ENCODE measurements at places on chromosomes 16 and 17. TPM values are rescaled to one million over a fixed set of nuclear protein-coding genes. Genes with fewer than 3 reads are reported as not detected.

- no peak for DNase-seq
These were observed 44.0 kb upstream of the ABCC11 start for GRCh38 chr16:48291303-48291702.

GRCh38 chr16:75250809-75251279 is 580 bp downstream of the BCAR1 start:
- DNase-seq = no peak

GRCh38 chr17:64950871-64951270 is 31.6 kb upstream of the LRRC37A3 start:
- no peak for DNase-seq

The GCGR gene
- total RNA-seq = 14.7 TPM

The WNT3 gene
- total RNA-seq = 0.59 TPM

- DNase-seq = no peak
These were observed 16.8 kb downstream of the AXIN2 start for GRCh38 chr17:65544672-65545071.

The PRCD gene
- 15.9 TPM for total RNA-seq

DNA sequence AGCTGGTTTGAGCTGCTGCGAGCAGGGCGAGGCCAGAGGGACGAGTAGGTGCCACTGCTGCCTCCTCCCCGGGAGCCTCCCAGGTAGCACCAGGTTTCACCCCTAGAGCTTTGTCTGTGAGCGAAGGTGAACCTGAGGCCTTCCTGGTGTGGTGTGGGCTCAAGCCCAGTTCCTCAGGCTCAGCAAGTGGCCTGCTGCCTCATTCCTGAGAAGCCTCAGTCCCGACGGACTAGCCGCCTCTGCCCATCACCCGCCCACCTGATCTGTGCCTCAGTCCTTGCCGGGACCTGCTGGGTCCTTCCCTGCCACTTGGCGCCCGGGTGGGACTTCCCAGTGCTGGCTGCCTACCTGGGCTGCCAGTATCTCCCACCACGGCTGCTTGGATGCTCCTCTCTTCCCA is 1.7 kb downstream of the NLRC3 start:
- DNase-seq = no peak

DNA sequence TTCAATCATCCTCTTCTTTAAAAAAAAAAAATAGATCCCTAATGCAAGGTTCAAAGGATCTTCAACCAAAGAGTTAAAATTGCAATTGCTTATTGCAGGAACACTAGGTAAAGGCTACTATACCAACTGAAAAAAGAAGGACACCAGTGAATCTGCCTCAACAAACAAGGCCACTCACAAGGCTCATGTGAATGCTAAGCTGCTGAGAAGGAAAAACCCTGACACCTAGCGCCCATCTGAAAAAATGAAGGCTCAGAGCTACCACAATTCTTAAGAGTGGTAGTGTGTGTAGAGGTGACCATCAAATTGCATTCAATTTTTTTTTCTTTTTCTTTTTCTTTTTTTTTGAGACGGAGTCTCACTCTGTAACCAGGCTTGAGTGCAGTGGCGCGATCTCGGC is 201.6 kb upstream of the C17orf78 start:
- DNase-seq = no peak

GRCh38 chr17:57953219-57953618 is 2.0 kb downstream of the CUEDC1 start:
- no peak for DNase-seq

DNA sequence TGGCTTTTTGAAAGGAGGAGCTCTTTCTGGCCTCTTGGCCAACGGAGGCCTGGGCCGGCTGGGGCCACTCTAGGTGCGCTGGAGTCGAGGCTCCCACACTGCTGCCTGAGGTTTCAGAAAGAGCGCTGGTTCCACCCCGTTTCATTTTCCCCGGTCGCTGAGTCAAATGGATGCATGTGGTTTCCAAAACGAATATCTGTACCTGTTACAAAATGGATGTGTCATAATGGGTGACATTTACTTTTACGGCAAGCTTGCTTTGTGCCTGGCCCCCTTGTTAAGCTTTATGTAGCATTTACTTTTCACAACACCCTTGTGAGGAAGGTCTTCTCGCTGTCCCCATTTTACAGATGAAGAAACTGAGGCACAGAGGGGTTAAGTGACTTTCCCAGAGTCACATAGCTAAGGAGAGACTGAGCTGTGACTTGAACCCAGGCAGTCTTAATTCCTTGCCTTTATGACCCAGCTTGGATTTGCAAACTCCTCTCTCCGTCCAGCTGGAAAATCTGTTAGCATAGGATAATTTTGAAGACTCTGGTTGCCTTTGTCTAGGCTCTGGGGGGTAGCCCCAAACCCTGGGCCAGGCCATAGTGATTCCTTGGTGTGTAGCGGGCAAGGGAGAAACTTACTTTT is 10.6 kb downstream of the KSR1 start:
- DNase-seq = no peak

DNA sequence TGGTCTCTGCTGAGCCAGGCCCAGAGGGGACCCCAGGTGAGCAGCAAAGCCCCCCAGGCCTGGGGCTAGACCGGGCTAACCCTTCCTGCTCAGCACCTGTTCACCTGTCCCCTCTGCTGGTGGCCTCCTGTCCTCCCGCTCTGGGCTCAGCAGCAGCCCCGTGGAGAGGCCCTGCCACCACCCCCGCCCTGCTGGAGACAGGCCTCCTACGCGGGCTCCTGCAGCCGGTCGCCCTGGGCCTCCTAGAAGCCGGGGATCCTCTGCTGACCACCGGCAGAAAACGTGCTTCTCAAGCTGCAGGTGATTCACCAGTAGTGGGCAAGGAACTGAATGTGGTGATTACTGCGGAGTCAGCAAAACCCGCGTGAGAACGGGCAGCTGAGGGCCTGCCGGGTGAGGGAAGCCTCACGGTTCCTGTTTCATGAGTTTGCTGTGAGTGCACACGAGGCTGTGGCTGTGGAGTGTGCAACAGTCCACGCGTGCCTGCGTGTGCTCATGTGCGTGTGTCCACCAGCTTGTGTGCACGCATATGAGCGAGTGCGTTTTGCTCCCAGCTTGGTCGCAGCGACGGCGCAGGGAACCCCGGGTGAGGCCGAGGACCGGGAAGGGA is 792 bp downstream of the SECTM1 start:
- no peak for DNase-seq

DNA sequence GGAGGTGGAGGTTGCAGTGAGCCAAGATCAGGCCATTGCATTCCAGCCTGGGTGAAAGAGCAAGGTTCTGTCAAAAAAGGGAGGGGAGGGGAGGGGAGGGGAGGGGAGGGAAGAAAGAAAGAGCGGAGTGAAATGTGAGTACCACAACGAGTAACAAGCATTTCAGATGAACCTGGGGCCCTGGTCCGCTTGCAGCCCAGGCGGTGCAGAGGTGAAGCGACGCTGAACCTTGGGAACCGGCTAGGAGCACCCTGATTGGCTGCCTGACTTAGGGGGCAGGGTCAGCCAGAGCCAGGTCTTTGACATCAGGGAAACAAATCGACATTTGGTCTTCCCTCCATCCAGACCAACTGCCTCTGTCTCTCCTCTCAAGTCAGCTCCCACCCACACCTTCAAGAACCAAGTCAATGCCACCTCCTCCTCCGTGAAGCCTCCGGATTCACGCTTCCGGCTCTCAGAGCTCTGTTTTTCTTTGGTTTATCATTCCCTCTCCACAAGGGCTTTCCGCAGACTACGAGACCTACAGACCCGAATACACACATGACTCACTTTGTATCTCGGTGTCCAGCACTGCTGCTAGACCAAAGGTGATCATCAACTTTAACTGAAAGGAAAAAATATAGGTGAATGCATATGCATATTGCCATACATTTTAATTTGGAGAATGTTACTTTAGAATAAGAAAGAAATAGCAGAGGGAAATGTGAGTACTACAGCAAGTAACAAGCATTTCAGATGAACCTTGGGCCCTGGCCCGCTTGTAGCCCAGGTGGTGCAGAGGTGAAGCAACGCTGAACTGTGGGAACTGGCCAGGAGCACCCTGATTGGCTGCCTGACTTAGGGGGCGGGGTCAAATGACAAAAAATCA is 19.3 kb downstream of the OR1F1 start:
- no peak for DNase-seq

The TAC4 gene
- not detected for total RNA-seq

GRCh38 chr16:26710450-26710849 is 356.3 kb upstream of the C16orf82 start:
- no peak for DNase-seq

The ATP2A1 gene
- total RNA-seq = 0.20 TPM

The SLC12A3 gene
- total RNA-seq = not detected

The TMIGD1 gene
- not detected for total RNA-seq

All from tibial nerve (tissue), 4 donors.